GM12864 (cell line): ENCODE measurements at places on chromosomes 12 and 14.
A peak's percentile ranks its signal among the peaks of the same experiment; 100 is the strongest.

- no peak for DNase-seq
Observed at GRCh38 chr12:93108985-93109384, 179.9 kb upstream of the EEA1 start.

GRCh38 chr12:115324949-115325593, 641.1 kb upstream of the TBX3 start:
- DNase-seq, result no peak

- no peak for DNase-seq
Observed at GRCh38 chr12:52826611-52827498, 7.3 kb downstream of the KRT79 start.

- DNase-seq, result no peak
Observed at GRCh38 chr12:94147991-94148738, at the start of gene PLXNC1. Gene PLXNC1 (plus strand): TSS chr12:94148577. CDS start chr12:94148972, 395 bp downstream.

DNA sequence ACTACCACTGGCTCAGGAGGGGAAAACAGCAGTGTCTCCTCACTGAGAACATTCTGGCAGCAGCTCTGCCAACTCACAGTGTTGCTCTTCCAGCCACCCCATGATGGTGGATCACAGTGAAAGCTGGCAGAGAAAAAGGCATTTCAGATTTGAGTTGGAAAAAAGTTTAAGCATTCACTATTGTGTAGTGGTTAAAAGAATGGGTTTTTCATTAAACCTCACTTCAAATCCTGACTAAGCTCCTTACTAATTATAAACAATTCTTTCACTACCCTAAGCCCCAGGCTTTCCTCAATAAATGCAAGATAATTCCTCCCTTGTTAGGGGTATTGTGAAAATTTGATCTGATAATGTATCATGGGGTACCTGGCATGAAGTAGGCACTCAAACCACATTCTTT, 518.1 kb downstream of the SNAPC1 start:
- no peak for DNase-seq

DNA sequence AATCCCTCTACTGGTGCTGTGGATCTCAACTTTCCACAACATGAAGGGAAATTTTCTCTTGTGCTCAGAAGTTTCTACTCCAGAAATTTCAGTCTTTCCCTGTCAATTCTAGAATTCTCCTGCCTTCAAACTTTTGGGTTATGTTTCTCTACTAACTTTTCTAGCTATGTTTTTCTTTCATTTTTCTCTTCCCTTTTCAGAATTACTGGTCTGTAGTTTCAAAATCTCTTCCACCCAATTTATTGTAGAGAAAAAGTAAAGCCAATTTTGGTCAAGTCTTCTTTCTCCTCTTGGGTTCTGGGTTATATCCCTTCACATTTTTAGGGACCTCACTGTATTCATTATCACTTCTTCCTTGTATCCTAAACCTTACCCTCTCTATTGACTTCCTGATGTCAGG, 18.9 kb downstream of the CNTN1 start:
- DNase-seq, result no peak

- DNase-seq, result peak; percentile 25
Observed at GRCh38 chr14:23478109-23478759, 8.7 kb downstream of the NGDN start.
